ENCODE measurements at places on chromosomes 1 and 21.

DNA sequence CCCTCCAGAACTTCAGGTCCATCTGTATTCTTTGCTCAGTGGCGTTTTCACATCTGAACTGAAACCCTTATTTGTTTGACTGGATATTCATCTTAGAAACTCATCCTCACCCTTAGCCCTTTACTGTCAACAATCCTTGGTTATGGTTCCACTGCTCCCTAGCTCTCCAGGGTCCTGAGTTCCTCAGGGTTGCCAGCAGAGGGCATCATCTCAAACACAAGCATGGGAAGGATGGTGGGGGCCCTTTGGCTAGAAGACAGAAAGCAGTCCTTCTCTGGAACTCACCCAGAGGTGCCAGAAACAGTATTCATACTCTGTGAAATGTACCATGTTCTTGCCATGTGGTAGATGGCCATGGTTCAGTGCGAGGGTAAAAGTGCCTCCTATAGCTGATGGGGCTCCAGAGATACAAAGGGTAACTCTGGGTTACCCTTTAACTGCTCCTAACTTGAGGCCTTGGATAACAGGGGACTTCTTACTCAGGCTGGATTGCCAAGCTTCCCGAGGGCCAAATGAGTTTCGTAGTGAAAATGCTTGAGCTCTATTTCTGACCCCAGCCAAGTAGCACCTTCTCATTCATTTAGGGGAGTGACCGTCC lies 11.3 kb downstream of the NCSTN start:
- H3K27ac ChIP-seq: no peak overlapping the region
- no peak overlapping the region for H3K4me3 ChIP-seq
- no peaks in the 10 kb centered on the region for H3K4me1 ChIP-seq
- H3K36me3 ChIP-seq: peaks cover 92% of the 10 kb centered on the region
- no peaks in the 10 kb centered on the region for H3K27me3 ChIP-seq

GRCh38 chr1:6099787-6100765 lies 54.4 kb downstream of the KCNAB2 start:
- H3K36me3 ChIP-seq: peaks cover 32% of the 10 kb centered on the region
- H3K4me1 ChIP-seq: no peaks in the 10 kb centered on the region
- no peak overlapping the region for H3K27ac ChIP-seq
- DNase-seq: no peak
- H3K27me3 ChIP-seq: peaks cover 26% of the 10 kb centered on the region
- H3K4me3 ChIP-seq: no peak overlapping the region

DNA sequence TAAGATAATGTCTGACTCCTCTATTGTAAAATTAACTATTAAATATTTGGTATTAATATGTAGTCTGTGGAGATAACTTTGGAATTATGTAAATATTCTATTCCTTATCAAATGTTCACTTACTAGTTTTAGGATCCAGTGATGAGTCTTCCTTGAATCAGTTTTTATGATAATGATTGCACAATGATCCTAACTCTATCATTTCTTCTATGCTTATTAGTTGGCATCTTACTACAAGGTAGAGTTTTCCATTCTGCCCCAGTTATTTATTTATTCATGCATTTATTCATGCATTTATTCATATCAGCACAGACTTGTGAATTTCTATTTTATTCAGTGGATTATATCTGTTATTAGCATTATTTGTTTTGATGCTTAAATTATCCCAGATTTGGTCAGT lies 7.4 kb upstream of the MGST3 start:
- no peaks in the 10 kb centered on the region for H3K4me1 ChIP-seq
- H3K27me3 ChIP-seq: peaks cover 3% of the 10 kb centered on the region
- no peaks in the 10 kb centered on the region for H3K36me3 ChIP-seq

GRCh38 chr1:7638078-7638477 lies 133.0 kb upstream of the VAMP3 start:
- no peak overlapping the region for H3K4me3 ChIP-seq

- H3K4me3 ChIP-seq: no peak overlapping the region
- H3K27ac ChIP-seq: no peak overlapping the region
- no peaks in the 10 kb centered on the region for H3K36me3 ChIP-seq
- no peaks in the 10 kb centered on the region for H3K4me1 ChIP-seq
- no peaks in the 10 kb centered on the region for H3K27me3 ChIP-seq
- no peak for DNase-seq
These were observed 88.8 kb downstream of the MAST2 start for GRCh38 chr1:45892068-45892785.

DNA sequence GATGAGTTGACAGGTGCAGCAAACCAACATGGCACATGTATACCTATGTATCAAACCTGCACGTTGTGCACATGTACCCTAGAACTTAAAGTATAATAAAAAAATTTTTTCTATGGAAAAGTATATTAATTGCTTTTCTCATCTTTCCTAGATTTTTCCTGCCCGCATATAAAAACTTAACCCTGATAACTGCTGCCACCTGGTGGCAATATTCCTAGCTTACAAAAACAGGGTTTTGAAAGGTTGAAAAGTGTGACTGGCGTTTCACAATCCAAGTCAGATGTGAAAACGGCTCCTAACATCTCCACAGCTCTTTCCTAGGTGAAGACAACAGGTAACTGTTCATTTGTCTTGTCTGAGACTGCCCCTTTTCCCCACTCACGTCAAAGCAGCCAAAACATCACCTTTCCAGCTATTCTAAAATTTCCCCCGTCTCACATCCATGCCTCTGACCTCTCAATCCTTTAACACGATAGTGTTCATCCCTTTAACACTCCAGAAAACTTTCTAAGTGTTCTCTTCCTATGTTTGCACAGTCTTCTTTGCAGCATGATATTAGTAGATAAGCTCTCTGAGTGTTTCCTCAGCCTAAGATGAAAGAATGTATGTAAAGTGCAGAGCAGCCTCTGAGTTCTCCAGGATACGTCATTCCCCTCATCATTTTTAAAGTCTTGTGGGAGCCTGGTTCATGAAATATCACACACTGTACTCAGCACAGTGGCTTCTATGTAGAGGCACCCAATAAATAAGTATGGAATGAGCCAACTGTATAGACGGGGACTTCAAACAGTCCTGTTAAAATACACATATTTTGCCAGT lies 27.5 kb downstream of the OVGP1 start:
- H3K27ac ChIP-seq: no peak overlapping the region
- peak; percentile 38 for DNase-seq
- no peak overlapping the region for H3K4me3 ChIP-seq
- H3K36me3 ChIP-seq: no peaks in the 10 kb centered on the region

DNA sequence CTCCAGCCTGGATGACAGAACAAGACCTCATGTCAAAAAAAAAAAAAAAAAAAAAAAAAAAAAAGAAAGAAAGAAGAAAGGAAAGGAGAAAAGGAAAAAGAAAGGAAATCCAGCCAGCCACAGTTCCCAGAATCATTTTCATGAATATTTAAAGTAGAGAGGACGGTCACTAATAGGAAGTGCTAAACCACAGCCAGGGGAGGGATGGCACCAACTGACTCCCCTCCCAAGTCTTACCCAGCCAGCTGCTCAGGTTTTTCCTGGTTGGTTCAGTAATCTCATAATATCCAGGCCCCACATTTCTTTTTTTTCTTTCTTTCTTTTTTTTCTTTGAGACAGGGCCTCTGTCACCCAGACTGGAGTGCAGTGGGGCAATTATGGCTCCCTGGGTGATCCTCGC lies 63.9 kb upstream of the AK4 start:
- H3K27me3 ChIP-seq: no peaks in the 10 kb centered on the region
- no peak overlapping the region for H3K27ac ChIP-seq
- H3K4me1 ChIP-seq: no peaks in the 10 kb centered on the region
- H3K4me3 ChIP-seq: no peak overlapping the region
- DNase-seq: no peak
- H3K36me3 ChIP-seq: no peaks in the 10 kb centered on the region

DNA sequence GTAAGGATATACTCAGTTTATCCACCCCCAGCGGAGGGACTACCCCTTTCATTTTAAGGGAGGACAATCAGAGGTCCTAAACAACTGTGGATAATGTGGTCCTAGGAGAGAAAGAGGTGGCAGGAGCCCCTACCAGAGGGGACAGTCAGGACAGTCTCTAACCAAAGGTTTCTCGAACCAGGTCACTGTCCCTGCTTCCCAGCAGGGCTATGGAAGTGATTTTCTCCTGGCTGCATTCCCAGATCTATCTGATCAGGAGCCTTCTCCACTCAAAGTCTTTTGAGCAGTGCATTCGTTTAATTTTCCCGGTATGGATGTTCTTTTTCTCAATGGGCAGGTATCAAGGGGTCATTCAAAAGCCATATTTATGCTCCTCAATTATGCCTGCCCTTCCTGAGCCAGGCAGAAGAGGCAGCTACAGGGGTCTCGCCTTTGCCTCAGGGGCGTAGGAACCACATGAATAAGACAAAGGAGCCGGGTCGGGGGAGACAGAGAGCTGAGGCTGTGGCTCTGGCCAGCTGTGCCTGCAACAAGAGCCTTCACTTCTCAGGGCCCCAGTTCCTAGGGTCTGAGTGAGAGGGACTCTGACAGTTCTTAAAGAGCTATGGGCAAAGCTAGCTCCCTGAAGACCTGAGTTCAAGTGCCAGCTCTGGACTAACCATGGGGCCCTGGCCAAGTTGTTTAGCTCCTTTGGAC lies 62.5 kb upstream of the DMRTB1 start:
- H3K4me3 ChIP-seq: no peak overlapping the region
- DNase-seq: no peak
- H3K27me3 ChIP-seq: no peaks in the 10 kb centered on the region
- no peaks in the 10 kb centered on the region for H3K4me1 ChIP-seq
- H3K36me3 ChIP-seq: no peaks in the 10 kb centered on the region

DNA sequence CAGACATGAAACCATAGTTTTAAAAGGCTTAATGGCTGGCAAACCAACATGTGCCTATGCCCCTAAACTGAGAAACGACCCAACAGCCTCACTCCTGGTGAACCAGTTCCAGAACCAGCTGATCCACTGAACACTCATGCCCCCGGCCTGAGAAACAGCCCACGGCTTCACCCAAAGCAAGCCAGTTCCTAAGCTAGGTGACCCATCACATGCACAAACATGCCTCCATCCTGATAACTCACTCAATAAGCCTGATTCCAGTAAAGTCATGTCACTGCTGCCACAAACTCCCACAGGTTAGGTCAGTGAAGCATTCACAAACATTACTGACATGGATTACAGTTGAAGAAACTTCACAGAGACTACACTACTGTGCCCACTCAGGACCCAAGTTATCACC lies 161.6 kb downstream of the USH2A start:
- H3K4me1 ChIP-seq: no peaks in the 10 kb centered on the region
- no peaks in the 10 kb centered on the region for H3K27me3 ChIP-seq
- H3K36me3 ChIP-seq: no peaks in the 10 kb centered on the region

DNA sequence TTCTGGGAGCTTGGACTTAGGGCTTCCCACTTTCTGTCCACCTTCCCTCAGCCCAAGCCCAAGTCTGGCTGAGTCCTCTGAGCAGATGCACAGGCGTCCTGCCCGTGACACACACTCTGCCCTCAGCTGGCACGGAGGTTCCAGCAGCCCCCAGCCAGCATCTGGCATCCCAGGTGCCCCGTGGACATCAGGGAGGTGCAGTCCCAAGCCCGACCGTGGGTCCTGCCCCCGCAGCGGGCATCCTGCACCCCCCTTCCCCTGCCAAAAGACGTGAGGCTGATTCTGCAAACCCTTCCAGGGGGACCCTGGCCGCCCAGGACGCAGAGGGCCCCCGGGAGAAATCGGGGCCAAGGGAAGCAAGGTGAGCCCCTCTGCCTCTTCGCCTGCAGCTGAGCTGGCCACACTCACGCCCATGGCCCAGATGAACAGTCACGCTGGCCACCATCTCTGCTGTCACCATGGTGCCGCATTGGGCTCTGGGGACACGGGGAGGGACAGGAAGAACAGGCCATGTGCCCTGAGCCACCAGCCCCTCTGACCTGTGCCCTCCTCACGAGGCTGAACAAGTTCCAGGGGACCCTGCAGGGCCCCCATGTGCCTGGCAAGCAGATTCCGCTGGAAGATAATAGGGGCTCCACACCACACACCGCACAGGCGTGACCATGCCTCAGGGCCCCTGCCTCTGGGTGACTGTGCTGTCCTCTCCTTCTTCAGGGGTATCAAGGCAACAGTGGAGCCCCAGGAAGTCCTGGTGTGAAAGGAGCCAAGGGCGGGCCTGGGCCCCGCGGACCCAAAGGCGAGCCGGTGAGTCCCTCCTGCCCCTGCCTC lies 20.6 kb downstream of the COL6A2 start:
- no peaks in the 10 kb centered on the region for H3K4me1 ChIP-seq
- no peaks in the 10 kb centered on the region for H3K27me3 ChIP-seq
- H3K4me3 ChIP-seq: no peak overlapping the region
- H3K27ac ChIP-seq: no peak overlapping the region
- H3K36me3 ChIP-seq: peaks cover 7% of the 10 kb centered on the region

DNA sequence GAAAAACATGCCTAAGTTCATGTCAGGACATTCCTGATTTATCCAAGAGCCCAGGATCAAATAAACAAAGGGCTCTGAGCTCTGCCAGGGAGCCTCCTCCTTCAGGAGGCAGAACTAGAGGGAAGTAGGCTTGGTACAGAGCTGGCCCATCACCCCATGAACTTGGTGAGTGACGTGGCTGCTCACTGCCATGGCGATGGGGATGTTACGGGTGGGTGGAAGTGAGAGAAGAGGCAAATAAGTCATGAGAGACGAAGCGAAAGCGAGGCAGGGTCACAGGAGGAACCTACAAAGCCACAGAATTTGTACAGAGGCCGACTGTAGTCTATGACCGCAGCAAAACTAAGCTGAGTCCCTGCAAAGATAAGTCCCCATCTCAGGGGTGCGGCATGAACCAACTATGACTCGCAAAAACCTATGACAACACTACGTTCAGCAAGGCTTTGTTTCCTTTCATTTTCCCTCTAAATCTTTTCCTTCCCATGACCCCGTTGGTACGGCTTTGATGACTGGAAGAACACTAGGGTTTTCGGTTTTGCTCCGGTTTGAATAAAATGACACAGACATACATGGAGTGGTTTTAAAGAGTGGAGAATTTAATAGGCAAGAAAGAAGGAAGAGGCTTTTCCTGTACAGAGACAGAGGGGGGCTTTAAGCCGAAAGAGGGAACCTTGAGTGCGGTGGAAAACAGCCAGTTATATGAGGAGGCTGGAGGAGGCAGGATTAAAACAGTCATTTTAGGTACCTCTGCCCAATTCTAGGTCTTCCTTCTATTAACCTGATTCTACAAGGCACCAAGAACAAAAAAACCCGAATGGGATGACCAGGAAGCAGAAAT lies 74.1 kb downstream of the CD46 start:
- H3K36me3 ChIP-seq: no peaks in the 10 kb centered on the region
- H3K27me3 ChIP-seq: no peaks in the 10 kb centered on the region
- H3K4me3 ChIP-seq: peak overlapping the region; percentile 34
- H3K4me1 ChIP-seq: peaks cover 17% of the 10 kb centered on the region
- peak overlapping the region; percentile 91 for H3K27ac ChIP-seq

Data from T-cell (primary cell).